Colonic mucosa (tissue), 4 donors: ENCODE measurements at places on chromosomes 12 and 14. TPM values are rescaled to one million over a fixed set of nuclear protein-coding genes. Genes with fewer than 3 reads are reported as not detected.

- no peak overlapping the region for H3K27ac ChIP-seq
- H3K36me3 ChIP-seq = no peaks in the 10 kb centered on the region
- no peak overlapping the region for H3K4me3 ChIP-seq
- H3K4me1 ChIP-seq = no peaks in the 10 kb centered on the region
Measured at GRCh38 chr14:39218171-39218769, 15.4 kb upstream of the MIA2 start.

DNA sequence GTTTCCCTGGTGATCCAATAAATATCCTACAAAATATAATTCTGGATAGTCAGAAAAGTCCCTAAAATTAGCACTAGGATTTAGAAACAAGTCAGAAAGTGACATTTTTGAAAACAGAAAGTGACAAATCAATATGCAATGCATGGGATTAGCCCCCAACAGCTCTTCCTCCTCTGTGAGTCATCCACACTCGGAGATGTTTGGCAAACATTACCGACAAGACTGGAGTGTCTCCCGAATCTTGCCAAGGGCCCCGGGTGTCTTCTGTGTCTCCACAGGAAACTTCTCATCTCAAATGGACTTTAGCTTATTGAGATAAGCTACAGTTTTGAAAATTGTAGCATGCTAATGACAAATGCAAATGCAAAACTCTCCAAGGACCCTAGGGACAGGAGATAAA, 398.9 kb upstream of the CCDC196 start:
- no peak overlapping the region for H3K4me3 ChIP-seq
- H3K27me3 ChIP-seq = no peaks in the 10 kb centered on the region
- no peak for DNase-seq
- no peaks in the 10 kb centered on the region for H3K4me1 ChIP-seq
- H3K27ac ChIP-seq = no peak overlapping the region

GRCh38 chr12:94308612-94309011, 151.1 kb downstream of the CEP83 start:
- H3K4me1 ChIP-seq = no peaks in the 10 kb centered on the region
- DNase-seq = no peak
- H3K36me3 ChIP-seq = no peaks in the 10 kb centered on the region
- no peak overlapping the region for H3K4me3 ChIP-seq
- H3K27ac ChIP-seq = no peak overlapping the region

DNA sequence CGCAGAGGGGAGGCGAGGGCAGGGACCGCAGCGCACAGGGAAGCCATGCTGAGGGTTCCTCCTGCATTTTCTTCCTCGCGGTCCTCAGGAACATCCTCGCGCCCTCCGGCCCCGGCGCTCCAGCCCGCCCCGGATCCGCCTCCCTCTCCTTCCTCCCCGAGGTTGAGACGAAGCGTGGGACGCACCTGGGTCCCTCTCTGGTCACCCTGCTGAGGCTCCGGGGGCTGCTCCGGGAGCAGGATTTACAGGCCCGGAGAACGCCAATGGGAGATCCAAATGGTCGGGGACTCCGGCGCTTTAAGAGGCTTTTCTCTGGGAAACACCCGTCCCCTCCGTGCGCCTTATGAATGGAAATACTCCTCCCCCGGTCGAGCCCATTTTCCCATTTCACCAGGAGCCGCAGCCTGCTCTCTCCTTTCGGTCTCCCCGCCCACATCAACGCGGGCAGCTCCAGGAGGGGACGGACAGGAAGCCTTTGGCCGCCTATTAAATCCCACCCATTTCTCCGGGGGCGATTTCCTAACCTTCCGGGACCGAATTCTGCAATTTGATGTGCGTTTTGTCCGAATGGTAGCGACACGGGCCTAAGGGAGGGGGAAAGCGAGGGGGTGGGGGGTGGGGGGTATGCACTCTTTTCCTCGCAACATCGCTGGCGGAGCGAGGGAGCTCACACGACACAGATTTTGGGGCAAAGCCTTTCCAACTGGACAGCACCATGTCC, at the start of gene UNC79:
TSS of gene UNC79 (plus strand) at position 625 of the 721 bp plus-strand sequence. CDS start at position 716, 91 bp downstream.
- no peaks in the 10 kb centered on the region for H3K4me1 ChIP-seq
- H3K27ac ChIP-seq = no peak within 1 kb of the TSS
- H3K27me3 ChIP-seq = peaks cover 11% of the 10 kb centered on the region
- no peak for DNase-seq

The OR6C2 gene
- not detected for total RNA-seq

- DNase-seq = no peak
- no peaks in the 10 kb centered on the region for H3K36me3 ChIP-seq
- H3K4me3 ChIP-seq = no peak overlapping the region
- H3K27ac ChIP-seq = no peak overlapping the region
Measured at GRCh38 chr14:64870160-64870559, 9.5 kb downstream of the SPTB start.

DNA sequence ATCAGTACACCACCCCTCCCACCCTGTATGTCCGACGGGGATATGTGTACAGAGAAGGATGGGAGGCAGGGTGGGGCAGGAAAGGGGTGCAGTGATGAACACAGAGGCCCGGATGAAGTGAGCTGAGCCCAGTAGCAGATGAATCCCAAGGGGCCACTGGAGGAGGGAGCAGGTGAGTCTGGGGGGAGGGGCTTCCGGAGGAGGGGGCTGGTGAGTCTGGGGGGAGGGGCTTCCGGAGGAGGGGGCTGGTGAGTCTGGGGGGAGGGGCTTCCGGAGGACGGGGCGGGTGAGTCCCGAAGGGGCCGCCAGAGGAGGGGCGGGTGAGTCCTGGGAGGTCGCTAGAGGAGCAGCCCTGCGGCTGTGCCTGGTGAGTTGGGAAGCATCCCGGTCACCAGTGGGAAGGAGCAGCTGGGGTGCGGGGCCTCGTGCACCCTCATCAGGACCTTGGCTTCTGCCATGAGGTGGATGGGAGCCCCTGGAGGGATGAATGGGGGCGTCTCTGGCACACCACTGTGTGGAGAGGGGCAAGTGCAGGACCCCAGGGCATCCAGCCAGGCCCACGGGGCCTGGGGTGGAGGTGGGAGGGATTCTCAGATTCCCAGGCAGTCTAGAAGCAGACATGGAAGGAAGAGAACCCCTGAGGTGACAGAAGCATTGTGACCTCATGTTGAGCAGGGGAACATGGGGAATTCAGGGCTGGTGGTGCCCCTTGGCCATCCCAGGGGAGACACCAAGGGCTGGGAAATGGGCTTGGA, 14.0 kb downstream of the BEGAIN start:
- no peak overlapping the region for H3K27ac ChIP-seq
- no peaks in the 10 kb centered on the region for H3K36me3 ChIP-seq
- H3K4me1 ChIP-seq = no peaks in the 10 kb centered on the region
- H3K27me3 ChIP-seq = peaks cover 26% of the 10 kb centered on the region
- no peak for DNase-seq
- H3K4me3 ChIP-seq = no peak overlapping the region

DNA sequence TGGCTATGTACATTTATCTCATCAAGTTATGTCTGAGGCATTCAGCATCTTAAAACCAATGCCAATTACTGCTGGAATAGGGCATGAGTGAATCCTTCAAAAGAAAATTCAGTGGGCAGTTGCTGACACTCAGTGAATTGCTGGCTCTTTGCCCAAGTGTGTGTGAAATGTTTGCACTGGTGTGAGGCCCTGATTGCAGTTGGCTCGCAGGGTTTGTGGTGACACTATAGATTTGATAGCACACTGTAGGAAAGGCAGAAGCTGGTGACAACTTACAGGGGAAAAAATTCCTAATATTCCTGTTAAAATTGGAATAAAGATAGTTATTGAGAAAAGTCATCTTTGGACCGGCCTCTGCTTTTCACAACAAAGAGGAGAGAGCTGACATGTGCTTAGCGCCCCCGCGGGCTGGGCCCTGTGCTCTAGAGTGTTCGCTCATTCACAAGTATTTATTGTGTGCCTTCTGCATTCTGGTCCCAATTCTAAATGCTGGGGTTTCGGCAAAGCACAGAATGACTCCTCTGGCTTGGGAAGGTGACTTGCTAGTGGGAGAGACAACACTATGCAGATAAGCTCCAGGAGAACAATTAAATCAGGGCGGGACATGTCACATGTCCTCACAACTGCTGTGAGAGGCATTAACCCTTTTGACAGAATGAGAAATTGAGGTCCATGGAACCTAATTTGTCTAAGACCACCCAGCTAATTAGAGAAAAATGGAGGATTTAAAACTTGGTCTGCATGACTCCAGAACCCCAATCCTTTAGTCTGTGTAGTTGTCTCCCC, 418.7 kb downstream of the NPAS3 start:
- no peak overlapping the region for H3K27ac ChIP-seq
- H3K4me3 ChIP-seq = no peak overlapping the region
- no peaks in the 10 kb centered on the region for H3K36me3 ChIP-seq
- H3K4me1 ChIP-seq = no peaks in the 10 kb centered on the region
- no peaks in the 10 kb centered on the region for H3K27me3 ChIP-seq

The OR10AD1 gene
- not detected for total RNA-seq

- H3K27me3 ChIP-seq = no peaks in the 10 kb centered on the region
- H3K4me1 ChIP-seq = no peaks in the 10 kb centered on the region
- H3K27ac ChIP-seq = no peak overlapping the region
- no peaks in the 10 kb centered on the region for H3K36me3 ChIP-seq
- DNase-seq = no peak
Measured at GRCh38 chr12:58090685-58091084, 149.3 kb downstream of the ATP23 start.

GRCh38 chr14:104328607-104329006, 190.2 kb downstream of the KIF26A start:
- DNase-seq = peak; percentile 13
- no peak overlapping the region for H3K4me3 ChIP-seq
- no peaks in the 10 kb centered on the region for H3K36me3 ChIP-seq
- H3K27ac ChIP-seq = no peak overlapping the region
- no peaks in the 10 kb centered on the region for H3K27me3 ChIP-seq

DNA sequence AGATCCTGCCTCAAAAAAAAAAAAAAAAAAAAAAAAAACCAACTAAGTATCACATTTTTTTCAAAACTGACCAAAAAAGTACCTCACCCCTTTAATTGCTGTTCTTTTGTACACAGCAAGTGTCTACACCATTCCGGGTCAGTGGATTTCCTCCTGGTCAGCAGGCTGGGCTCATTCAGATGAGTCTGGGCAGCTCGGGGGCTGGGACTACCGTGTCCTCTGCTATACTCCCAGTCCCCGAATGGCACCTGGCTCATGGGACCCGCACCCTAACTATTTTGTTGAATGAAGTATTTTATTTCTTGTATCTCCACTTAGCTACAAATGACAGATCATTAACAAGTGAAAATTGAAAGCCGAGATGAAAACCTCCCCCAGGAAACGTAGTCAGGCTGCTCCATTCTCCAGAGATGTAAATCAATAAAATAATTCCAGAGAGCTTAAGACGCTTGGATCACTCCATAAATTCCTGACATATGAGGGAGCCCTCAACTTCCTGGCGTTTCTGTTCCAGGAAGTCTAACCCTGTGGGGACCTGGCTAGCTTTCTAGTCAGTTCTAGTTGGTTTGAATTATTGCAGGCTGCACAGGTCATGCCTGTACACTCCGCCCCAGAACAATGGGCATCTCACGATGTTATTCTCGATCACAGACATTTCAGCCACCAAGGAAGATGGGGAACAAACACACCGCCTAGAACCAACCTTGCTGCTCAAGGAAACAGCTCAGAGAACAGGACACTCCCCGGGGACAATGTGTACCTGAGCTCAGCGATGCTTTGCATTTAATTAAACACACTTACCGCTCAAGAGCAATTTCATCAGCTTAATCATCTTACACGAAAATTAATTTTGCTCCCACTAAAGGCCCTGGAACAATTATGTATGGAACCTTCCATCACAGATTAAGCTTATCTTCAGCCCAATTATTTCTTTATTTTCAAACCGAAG, 76.3 kb downstream of the RIMBP2 start:
- no peak overlapping the region for H3K4me3 ChIP-seq
- peak; percentile 25 for DNase-seq
- H3K36me3 ChIP-seq = no peaks in the 10 kb centered on the region
- H3K4me1 ChIP-seq = no peaks in the 10 kb centered on the region
- H3K27me3 ChIP-seq = no peaks in the 10 kb centered on the region

- no peak overlapping the region for H3K4me3 ChIP-seq
- H3K36me3 ChIP-seq = no peaks in the 10 kb centered on the region
- no peaks in the 10 kb centered on the region for H3K27me3 ChIP-seq
- H3K27ac ChIP-seq = no peak overlapping the region
- H3K4me1 ChIP-seq = no peaks in the 10 kb centered on the region
Measured at GRCh38 chr12:5480218-5480937, 48.5 kb downstream of the NTF3 start.

DNA sequence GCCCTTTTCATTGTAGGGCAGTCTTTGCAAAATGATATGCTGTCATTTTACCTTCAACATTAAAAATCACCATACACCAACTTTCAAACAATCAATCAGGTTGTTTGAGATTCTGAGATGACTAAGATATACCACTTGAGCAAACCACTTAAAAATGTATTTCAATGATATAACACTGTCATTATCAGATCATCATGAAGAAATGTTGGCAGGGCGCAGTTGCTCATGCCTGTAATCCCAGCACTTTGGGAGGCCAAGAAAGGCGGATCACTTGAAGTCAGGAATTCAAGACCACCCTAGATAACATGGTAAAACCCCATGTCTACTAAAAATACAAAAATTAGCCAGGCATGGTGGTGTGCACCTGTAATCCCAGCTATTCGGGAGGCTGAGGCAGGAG, 13.0 kb upstream of the RHOJ start:
- DNase-seq = no peak
- H3K27me3 ChIP-seq = no peaks in the 10 kb centered on the region
- no peak overlapping the region for H3K27ac ChIP-seq
- H3K36me3 ChIP-seq = no peaks in the 10 kb centered on the region
- H3K4me3 ChIP-seq = no peak overlapping the region

DNA sequence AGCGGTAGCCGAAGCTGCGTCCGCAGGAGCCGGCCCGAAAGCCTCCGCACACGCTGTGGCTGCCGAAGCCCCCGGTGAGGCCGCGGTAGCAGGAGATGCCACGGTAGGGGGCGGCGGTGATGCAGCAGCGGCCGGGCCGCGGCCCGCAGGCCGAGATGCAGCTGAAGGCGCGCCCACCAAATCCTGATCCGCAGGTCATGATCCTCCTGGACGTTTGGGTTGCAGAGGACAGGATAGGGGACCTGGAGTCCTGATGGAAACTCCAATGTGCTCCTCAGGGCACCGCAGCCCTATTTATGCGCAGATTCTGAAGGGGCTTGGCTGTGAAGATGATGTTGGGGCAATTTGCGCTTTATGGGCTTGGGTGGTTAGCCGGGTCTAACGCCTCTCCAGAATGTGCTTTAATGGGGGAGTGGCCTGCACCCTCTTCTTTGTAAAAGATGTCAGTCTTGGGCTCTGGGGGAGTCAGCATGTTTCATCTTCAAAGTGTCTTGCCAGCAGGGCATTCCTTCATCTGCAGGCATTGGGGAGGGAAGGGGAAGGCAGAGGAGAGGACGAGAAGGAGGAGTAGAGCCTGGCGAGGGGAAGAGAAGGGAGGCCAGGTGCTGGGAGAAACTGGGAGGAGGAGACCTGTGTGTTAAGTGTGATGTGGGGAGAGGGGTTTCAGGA, at the start of gene KRT81:
TSS of gene KRT81 (minus strand) at position 268 of the 669 bp plus-strand sequence. CDS start at position 199, 69 bp downstream.
- no peak within 1 kb of the TSS for H3K27ac ChIP-seq
- H3K4me1 ChIP-seq = no peaks in the 10 kb centered on the region
- no peak for DNase-seq
- no peaks in the 10 kb centered on the region for H3K36me3 ChIP-seq
- no peak within 1 kb of the TSS for H3K4me3 ChIP-seq
